ENCODE measurements at places on chromosomes 3 and 15.

DNA sequence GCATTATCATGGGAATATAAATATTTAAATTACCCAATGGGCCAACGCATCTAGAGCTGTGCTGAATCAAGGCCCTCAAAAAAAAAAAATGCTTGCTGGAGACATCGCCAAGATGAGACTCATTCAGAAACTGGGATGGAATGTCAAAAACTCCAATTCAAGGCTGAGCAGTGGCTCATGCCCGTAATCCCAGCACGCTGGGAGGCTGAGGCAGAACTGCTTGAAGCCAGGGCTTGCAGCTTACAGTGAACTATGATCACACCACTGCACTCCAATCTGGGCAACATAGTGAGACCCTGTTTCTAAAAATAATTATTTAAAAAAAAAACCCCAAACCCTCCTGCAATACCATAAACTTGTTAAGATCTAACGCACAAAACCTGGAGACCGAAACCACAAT, 3.1 kb upstream of the CACNA1D start:
- DNase-seq: no peak

DNA sequence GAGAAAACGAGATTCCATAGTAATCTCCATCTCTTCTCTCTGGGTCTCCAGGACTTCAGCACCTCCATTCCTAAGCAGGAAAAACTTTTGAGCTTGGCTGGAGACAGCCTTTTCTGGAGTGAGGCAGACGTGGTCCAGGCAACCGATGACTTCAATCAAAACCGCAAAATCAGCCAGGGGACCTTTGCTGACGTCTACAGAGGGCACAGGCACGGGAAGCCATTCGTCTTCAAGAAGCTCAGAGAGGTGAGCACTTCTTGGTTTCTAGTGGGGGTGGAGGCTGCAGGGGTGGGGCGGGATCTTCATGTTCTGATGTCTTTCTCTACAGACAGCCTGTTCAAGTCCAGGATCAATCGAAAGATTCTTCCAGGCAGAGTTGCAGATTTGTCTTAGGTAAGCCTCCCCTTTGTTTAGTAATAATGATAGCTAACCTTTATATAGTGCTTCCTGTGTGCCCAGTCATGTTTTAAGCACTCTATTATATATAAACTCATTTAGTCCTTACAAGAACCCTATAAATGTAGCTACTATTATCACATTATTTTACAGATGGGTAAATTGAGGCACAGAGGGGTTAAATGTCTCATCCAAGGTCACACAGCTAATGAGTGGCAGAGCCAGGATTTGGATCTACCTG, 35.0 kb upstream of the TATDN2 start:
- DNase-seq: no peak

GRCh38 chr3:140088513-140088912, 153.5 kb downstream of the CLSTN2 start:
- DNase-seq: no peak

GRCh38 chr3:128360705-128361271, 105.9 kb downstream of the DNAJB8 start:
- DNase-seq: no peak

DNA sequence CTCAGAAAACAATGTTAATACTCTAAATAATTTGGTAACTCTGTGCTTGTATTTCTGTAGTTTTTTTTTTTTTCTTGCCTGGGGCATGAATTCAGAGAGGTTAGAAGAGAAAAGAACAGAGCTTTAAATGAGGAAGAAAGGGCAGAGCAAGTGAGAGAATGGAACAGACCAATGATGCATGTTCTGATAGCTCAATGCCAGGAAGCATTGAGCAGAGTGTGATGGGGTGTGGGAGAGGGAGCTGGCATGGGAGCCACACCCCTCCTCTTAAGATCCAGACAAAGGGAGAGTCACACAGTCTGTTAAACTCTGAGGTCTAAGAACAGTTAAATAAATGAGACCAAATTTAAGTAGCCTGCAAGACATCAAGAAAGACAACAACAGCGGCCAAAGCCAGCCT, 538.6 kb downstream of the TUSC7 start:
- DNase-seq: no peak

All from activated CD4-positive, alpha-beta T cell treated with anti-CD3 and anti-CD28 coated beads for 24 hours (primary cell).